ENCODE measurements at places on chromosomes 2 and 18. TPM values are rescaled to one million over a fixed set of nuclear protein-coding genes. Genes with fewer than 3 reads are reported as not detected.

- no peak for DNase-seq
These were observed 1.4 kb downstream of the MBD2 start for GRCh38 chr18:54222922-54223567.

- DNase-seq: no peak
These were observed 282.7 kb downstream of the MBD2 start for GRCh38 chr18:53941601-53942338.

GRCh38 chr2:237720444-237720843, 78.1 kb upstream of the RBM44 start:
- no peak for DNase-seq

DNA sequence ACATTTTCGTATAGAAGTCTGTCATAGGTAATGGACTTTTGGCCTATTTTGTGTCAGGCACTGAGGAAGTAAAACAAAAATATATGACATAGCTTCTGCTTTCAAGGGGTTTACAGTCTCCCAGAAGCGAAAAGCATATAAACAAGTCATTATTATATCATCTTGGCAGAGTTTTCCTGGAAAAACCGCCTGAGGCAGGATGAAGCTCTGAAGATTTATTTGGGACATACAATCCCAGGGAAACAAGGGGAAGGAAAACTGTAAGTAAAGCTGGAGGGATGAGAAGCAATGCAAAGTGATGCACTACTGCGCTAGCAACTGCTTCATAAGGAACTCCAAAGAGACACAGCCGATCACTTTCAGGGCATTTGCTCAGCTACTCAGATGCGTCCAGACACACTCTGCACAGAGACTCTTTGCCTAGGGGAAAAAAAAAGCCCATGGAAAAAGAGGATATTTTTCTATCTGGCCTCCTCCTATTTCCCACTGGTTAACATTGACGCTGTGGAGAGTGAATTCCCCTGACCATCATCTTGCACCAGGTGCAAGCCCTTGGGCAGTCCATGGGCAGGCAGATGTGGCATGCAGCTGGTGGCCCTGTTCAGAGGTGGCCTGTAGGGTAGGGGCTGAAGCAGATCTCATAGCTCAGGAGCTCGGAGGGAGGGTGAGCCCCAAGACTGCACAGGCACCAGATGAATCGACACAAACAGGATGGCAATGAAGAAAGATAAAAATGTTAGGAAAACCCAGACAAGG, 158.1 kb downstream of the METTL4 start:
- DNase-seq: no peak

GRCh38 chr2:142940606-142941223, 63.3 kb downstream of the KYNU start:
- no peak for DNase-seq

- DNase-seq: no peak
These were observed 7.9 kb downstream of the RIF1 start for GRCh38 chr2:151417650-151418049.

DNA sequence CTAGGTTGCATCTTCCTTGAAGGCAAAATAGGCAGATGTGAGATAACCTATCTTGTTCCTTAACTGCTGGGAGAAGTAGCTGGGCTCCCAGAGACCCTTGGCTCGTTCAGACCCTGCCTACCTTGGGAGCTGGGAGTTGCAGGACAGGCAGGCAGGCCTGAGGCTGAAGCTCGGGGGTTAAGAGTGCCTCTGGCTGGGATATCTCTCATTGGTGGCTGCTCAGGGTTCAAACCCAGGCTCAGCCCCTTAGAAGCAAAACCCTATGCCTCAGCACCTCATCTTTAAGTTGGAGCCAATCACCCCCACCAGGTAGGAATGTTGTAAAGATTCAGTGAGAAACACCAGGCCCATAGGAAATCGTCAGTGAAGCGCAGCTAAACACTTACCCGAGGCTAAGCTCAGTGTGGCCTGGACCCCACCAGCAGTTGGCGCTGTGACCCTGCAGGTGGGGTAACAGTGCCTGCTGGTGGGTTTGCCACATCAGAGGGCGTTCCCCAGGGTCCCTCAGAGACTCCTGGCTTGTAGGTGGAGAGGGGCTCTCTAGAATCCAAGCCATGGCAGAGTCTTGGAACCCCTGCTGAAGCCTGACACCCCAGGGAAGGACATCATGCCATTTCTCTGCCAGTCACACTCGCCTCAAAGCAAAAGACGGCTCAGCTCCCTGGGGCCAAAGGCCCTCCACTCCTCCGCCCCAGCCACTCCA, 54.6 kb upstream of the GPR17 start:
- no peak for DNase-seq

Gene CFAP65
- 0.79 TPM for total RNA-seq

Gene STARD6
- 0.69 TPM for total RNA-seq
